GM03348 (cell line): ENCODE measurements at places on chromosomes 1 and 21.
A peak's percentile ranks its signal among the peaks of the same experiment; 100 is the strongest.

GRCh38 chr21:36768496-36768895 is 69.6 kb downstream of the SIM2 start:
- no peak for DNase-seq

- no peak for DNase-seq
Measured at GRCh38 chr1:99613716-99614115, 32.2 kb upstream of the PALMD start.

DNA sequence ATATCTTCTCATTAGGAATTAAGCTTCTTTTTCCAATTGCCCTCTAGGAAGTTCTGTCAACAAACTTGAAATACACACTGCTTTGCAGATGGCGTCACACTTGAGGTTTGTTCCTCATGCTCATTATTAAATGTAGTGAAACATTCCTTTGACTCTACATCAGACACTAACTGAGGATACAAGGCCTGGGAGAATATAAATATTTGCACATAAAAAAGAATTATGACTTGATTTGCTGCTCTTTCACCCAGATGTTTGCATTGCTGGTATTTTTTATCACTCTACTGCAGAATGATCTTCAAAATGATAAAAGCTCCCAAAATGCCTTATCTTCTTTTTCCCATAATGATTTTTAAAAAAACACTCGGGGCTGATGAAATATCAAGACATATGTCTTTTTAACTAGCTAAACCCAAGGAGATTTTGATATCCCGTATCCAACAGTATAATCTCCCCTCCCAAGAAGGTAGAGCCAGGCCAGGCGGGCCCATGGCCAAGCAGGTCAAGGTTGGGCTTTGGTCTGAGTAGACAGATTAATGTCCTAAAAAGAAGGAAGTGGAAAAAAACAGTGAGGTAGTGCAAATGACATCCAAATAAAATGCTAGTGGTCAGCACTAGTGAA is 264.6 kb downstream of the HHIPL2 start:
- DNase-seq: peak; percentile 72

GRCh38 chr1:201540846-201541735 is 2.2 kb downstream of the NAV1 start:
- DNase-seq: no peak

GRCh38 chr1:214187933-214188332 is 93.0 kb upstream of the SMYD2 start:
- no peak for DNase-seq

GRCh38 chr1:16888860-16889816 is 6.6 kb upstream of the RNU1-2 start:
- peak; percentile 73 for DNase-seq

DNA sequence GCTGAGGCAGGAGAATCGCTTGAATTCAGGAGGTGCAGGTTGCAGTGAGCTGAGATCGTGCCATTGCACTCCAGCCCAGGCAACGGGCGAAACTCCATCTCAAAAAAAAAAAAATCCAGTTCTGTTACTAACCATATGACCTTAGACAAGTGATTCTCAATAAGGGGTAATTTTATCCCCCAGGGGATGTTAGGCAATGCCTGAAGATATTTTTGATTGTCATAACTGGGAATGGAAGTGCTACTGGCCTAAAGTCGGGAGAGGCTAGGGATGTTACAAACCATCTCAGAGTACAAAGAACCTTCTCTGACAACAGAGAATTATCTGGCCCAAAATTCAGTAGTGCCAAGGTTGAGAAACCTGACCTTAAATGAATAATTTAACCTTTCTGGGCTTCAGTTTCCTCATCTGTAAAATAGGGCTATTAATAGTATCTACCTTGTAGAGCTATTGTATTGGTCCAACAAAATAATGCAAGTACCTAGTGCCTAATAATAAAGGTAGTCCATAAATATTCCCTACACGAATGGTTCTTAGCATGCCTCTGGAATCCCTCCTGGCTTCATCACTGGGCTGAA is 5.8 kb upstream of the LMNA start:
- DNase-seq: no peak

- DNase-seq: no peak
Measured at GRCh38 chr1:27380766-27381733, 2.1 kb downstream of the CD164L2 start.

DNA sequence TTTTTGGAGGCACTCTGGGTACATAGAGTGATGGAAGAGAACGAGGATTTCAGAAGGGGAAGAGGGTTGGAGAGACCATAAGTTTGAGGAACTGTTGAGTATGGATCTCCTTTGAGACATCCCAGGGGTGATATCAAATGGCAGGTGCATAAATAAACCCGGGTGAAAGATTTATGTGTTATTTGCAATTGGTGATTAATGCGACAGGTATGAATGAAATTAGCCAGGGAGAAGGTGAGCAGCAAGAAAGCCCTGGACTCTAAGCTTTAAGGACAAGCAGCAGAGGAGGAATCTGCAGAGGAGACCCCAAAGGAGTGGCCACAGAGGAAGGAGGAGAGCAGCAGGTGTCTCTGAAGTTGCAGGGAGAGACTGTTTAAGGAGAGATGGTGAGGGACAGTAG is 8.8 kb upstream of the REN start:
- DNase-seq: no peak

DNA sequence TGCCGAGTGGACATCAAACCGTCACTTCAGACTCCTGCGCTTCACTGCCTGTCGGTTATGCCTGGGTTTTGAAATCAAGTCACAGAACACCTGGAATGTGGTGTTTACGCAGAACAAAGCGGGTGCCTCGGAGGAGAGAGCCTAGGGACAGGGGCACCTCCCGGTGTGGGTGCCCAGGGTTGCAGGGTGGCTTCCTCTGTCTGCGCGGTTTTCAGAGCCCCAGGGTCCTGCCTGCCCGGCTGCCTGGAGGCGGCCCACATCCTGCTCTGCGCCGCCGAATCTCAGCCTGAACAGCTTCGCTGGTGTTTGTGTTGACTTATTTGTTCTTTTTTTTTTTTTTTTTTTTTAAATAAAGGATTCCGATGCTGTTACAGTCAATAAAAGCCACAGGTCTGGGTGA is 113.5 kb upstream of the COL6A1 start:
- DNase-seq: no peak

- DNase-seq: no peak
Measured at GRCh38 chr1:44021156-44021555, 10.1 kb downstream of the SLC6A9 start.

DNA sequence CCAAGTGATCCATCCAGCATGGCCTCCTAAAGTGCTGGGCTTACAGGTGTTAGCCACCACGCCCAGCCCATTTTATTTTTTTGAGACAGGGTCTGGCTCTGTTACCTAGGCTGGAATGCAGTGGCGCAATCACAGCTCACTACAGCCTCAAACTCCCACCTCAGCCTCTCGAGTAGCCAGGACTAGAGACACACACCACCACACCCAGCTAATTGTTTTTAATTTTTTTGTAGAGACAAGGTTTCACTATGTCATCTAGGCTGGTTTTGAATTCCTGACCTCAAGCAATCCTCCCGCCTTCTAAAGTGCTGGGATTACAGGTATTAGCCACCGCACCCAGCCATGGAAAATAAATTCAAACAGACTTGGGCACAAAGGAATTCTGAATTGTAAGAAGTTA is 31.9 kb downstream of the PUM1 start:
- DNase-seq: no peak

DNA sequence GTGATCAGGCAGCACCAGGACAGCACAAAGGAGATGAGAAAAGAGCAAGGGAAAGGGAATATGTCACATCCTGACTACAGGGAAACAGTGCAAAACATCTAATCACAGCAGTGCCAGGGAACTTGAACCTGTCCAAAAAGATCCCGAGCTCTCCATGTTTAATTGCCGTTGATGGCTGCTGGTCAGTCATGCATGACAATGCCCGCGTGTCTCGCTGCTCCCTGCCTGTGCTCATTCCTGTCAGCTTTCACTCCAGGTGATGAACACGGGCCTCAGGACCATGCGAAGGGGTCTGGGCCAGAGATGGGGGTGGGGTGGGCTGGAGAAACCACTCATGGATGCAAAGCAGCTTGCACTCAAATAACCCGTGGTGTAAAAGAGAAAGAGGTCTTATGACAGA is 287.0 kb downstream of the GPATCH2 start:
- no peak for DNase-seq

DNA sequence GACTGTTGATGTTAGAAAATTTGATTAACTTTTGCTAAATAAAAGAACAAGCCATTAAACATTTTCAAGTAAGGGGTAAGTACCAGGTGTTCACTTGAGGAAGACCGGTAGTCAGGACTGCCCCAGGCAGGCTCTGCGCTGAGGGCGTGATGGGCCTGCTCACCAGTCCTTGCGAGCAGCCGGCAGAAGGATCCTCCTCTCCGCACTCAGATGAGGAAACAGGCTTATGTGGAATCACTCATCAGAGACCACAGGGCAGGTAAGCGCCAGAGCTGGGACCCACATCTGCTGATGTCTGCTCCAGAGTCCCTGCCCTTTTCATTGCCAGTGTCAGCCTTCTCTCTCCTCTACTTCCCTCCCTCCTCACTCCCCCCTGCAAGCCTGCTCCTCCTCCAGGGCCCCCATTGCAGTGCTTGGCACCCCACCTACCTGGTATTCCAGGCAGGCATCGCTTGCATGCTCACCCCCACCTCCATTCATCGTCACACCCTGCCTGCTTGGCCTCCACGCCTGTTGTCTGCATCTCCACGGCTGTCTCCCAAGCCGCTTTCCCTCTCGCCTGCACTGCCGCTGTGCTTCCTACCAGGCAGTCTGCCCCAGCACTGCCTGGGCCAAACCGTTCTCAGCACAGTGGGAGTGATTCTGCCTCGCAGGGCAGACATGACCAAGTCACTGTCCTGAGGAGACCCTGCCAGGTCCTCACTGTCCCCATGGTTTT is 24.7 kb upstream of the KDM4A start:
- no peak for DNase-seq

- no peak for DNase-seq
Measured at GRCh38 chr1:3776231-3776961, 3.8 kb downstream of the SMIM1 start.

- DNase-seq: peak; percentile 7
Measured at GRCh38 chr1:50620680-50621329, 197.6 kb upstream of the DMRTA2 start.

DNA sequence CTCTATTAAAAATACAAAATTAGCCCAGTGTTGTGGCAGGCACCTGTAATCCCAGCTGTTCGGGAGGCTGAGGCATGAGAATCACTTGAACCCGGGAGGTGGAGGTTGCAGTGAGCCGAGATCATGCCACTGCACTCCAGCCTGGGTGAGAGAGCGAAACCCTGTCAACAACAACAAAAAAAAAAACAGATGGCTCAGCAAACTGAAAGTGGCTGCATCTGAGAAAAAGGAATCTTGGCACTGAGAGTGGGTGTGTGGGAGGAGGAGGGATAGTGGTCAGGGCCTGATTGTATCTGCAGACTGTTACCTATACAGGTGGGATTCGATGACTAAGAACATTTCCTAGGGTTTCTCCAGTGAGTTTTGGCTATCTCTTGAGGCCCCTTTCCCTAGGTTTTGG is 122.2 kb upstream of the BARHL2 start:
- no peak for DNase-seq

DNA sequence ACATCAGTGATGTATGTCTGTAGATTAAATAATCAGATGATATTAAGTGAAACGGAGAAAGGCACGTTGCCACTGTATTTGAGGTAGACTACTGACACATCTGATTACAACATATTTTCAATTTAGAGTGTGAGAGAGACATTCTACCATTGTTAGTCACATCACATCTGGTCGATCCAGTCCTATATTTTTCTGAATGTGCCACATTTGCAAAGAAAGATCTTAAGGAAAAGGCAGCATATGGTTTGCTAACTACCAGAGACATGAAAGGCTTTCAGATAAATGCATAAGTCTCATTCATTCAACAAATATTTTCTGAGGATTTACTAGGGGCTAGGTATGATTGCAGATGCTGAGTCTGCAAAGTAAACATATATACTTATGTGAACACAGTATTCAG is 114.3 kb upstream of the RUNX1 start:
- DNase-seq: peak; percentile 63

DNA sequence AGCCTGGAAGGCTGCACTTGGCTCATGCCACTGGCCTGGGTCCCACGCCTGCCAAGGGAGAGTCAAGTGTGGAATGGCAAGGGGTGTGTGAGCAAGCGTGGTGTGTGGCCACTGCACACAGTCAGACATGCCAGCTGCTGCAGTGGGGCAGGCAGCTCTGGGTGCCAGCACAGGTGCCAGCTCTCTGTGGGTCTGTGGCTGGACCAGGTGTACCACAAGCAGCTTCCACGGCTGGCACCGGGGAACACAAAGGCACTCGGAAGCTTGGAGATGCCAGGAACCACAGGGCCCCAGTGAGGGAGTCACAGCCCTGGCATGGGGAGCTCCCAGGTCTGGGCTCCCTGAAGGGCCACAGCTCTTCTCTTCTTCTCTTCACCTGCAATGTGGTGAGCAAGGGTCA is 34.8 kb downstream of the ACTL8 start:
- no peak for DNase-seq

DNA sequence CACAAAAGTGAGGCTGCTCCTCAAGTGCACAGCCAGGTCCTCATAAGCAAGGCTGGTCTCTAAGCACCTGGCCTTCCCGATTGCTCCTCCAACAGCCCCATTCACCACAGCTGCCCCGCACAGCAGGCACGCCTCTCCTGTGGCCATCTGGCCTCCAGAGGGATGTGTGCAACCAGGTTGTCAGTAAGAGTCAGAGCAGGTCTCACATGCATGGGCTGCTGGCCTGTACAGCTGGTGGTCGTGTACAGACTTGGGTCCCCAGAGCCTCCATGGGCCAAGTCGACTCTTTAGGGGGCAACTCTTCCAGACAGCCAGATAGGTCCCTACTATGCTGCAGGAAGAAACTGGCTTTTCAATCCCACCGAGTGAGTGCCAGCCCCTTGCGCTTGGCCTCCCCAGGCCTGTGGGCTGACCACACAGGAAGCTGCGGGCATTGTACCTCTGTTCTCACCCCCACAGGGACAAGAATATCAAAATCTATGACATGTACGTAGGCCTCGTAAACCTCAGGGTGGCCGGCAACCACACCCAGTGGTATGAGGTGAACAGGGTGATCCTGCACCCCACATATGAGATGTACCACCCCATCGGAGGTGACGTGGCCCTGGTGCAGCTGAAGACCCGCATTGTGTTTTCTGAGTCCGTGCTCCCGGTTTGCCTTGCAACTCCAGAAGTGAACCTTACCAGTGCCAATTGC is 1.4 kb downstream of the PRSS38 start:
- no peak for DNase-seq

DNA sequence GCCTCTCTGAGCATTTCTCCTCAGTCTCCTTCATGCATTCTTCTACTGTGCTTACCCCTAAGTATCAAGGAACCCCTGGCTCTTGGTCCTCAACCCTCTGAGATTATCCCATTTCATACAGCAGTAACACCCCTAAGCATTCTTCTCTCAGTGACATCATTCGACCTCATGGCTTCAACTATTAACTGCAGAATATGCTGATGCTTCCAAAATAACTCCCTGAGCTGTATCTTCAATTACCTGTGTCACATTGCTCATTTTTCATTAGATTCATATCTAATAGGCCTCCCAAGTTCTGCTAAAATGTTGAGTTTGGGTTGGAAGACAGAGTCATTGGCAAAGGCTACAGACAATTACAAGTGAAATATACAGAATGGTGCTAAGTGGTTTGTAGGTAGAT is 7.5 kb downstream of the CAPN8 start:
- DNase-seq: no peak
